Thymus (tissue), 14 donors: ENCODE measurements at places on chromosomes 12 and 14.

- H3K27me3 ChIP-seq: no peaks in the 10 kb centered on the region
- no peaks in the 10 kb centered on the region for H3K36me3 ChIP-seq
- no peaks in the 10 kb centered on the region for H3K4me1 ChIP-seq
- H3K4me3 ChIP-seq: no peak overlapping the region
Measured at GRCh38 chr14:104230119-104230815, 91.9 kb downstream of the KIF26A start.

- no peaks in the 10 kb centered on the region for H3K4me1 ChIP-seq
- H3K27ac ChIP-seq: no peak overlapping the region
- no peaks in the 10 kb centered on the region for H3K36me3 ChIP-seq
- DNase-seq: no peak
- no peak overlapping the region for H3K4me3 ChIP-seq
Measured at GRCh38 chr12:40827683-40828592, 135.7 kb downstream of the CNTN1 start.

DNA sequence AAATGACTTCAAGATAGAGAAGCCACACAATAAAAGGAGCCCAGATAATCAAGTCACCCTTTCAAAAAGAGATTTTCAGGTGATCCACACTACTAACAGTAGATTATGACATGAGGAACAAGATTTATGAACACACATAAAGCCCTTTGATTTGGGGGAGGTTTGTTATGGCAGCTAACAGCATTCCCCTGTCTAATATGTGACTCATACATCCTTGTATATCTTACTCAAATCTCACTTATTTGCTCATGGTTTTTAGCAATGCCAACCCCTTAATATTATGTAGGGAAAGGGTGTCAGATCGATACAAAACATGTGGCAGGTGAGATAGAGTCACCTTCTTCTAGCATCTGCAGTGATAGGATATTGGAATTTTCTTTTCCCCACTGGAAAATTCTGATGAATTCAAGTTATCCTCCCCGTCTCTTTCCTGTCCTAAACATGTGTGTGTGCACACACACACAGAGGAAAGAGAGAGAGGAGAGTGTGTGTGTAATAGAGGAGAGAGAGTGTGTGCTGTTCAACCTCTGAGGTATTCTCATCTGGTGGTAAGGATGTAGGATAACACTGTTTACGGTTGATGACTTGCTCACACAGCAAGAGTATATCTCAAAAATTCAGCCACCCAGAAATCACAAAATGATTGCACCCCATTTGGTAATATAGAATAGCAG is 319.9 kb downstream of the KCNC2 start:
- H3K4me3 ChIP-seq: no peak overlapping the region
- H3K27ac ChIP-seq: no peak overlapping the region
- H3K36me3 ChIP-seq: no peaks in the 10 kb centered on the region

DNA sequence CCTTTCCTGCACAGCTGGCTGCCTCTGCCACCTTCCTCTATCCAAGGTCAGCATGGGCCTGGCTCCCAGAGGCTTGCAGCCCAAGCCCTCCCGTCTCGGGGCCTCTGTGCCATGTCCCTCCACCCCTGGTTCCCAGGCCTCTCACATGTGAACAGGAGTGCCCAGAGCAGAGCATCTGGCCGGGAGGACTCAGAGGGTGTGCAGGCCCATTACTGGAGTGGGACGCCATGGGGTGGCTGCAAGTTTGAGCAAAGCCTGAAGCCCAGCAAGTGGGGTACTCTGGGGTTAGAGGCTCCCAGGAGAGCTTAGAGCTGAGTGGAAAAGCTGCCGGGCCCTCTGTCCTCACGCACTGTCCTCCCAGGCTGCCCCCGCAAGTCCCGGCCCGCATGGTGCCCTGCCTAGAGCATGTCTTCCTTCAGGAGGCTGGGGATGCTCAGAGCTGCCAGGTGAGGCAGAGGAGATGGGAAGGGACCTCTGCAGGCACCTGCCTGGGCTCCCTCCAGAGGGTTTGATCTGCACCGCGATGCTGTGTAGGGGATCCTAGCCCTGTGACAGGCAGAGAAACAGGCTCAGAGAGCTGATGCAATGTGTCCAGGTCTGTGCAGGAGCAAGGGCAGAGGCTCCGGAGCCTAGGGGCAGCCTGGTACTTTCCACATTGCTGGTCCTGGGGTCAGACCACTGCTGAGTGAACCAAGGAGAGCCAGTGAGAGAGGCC is 39.8 kb downstream of the DIO3 start:
- no peaks in the 10 kb centered on the region for H3K36me3 ChIP-seq
- H3K4me1 ChIP-seq: peaks cover 10% of the 10 kb centered on the region
- H3K27ac ChIP-seq: no peak overlapping the region
- no peak overlapping the region for H3K4me3 ChIP-seq
- no peak for DNase-seq

GRCh38 chr12:12686925-12687324 is 9.1 kb downstream of the GPR19 start:
- peaks cover 3% of the 10 kb centered on the region for H3K36me3 ChIP-seq
- no peak for DNase-seq
- no peak overlapping the region for H3K4me3 ChIP-seq
- H3K27ac ChIP-seq: no peak overlapping the region
- no peaks in the 10 kb centered on the region for H3K27me3 ChIP-seq

GRCh38 chr12:16605642-16606116 is 283 bp downstream of the LMO3 start:
- H3K27ac ChIP-seq: peak overlapping the region; percentile 58
- H3K27me3 ChIP-seq: peaks cover 47% of the 10 kb centered on the region
- peak overlapping the region; percentile 32 for H3K4me3 ChIP-seq
- H3K4me1 ChIP-seq: no peaks in the 10 kb centered on the region
- DNase-seq: no peak
- no peaks in the 10 kb centered on the region for H3K36me3 ChIP-seq

GRCh38 chr14:42078345-42078744 is 471.7 kb downstream of the LRFN5 start:
- no peaks in the 10 kb centered on the region for H3K36me3 ChIP-seq
- no peak overlapping the region for H3K27ac ChIP-seq
- no peaks in the 10 kb centered on the region for H3K27me3 ChIP-seq
- H3K4me3 ChIP-seq: no peak overlapping the region
